ENCODE measurements at places on chromosomes 3 and 15.

GRCh38 chr3:158279609-158280008 is 169.7 kb downstream of the RSRC1 start:
- DNase-seq = no peak

- peak; percentile 4 for DNase-seq
Measured at GRCh38 chr3:147773116-147773630, 364.0 kb downstream of the ZIC1 start.

DNA sequence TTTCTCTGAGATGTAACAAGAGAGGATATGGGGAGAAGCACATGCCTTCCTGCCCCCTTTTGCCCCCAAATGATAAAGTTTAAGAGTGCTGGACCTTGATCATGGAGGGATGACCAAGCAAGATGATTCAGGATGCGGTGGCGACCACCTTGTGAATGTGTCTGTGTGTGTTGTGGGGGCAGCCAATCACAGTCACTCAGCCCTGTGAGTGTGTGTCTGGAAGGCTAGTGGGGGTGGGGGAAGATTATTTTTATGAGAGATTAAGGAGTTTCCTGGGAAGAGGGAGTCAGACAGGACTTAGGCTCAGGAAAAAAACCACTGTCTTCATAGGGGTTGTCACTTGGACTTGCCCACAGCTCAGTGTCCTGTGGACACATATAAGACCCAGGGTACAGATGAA is 57.8 kb upstream of the KY start:
- DNase-seq = no peak

DNA sequence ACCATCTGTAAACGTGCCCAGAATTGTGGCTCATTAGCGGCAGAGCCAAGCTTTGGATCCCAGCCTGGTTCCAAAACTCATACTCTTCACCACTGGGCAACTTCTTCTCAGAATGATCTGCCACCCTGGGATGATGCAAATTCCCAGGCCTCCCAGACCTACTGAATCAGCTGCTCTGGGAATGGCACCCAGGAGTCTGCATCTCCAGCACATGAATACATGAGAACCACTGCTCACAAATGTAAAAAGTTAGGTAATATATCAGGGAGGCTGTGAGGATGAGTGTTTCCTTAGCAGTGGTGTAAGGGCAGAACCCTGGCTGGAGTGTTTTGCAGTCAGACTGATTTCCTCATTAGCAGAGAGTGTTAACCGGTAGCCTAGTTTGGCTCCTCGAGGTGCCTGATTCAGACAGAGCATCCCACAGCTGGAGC is 94.2 kb downstream of the LIPC start:
- DNase-seq = no peak

DNA sequence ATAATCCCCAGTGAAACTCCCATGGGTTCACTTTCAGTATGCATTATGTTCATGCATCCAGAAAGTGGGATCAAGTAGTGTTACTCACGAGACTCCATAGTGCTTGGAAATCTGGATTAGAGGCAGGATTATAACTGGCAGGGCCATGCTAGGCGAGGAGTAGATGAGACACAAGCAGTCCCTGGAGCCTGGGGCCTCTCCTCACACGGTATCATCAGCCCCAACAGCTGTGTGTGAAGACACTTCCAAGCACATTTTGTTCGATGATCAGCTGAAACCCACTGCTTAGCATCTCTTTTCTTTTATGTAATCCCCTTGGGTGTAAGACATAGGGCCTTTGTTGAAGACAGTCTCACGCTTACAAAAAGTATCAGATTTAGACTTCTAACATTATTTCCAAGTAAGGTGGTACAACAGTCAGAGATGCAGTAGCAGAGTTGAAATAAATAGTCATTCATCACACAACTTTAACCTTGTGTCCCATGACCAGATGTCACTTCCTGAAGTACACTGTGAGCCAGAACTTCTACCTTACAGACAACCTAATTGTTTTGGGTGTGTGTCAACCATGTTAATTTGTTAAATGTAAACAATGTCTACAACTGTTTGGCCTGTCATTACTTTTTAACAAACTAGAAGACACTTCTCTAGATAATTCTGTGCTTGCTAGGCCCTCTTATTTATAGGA is 116.9 kb downstream of the GADL1 start:
- DNase-seq = no peak

DNA sequence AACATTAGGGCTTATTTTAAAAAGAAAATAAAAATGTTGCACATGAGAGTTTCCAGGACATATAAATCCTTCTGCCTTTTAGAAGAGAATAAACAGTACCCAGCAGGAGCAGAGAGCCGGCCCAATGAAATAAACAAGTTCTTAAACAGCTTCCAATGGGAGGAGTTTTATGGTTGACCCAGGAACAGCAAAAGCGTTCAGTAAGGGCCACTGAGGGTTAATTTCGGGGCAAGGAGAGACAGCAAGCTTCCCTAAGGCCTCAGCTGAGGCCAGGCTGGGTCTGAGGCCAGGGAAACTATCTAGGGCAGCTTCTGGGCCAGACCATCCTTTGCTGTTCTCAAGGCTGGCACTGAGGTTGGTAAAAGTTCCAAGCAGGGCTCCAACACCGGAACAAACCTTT is 3.4 kb downstream of the PDZRN3 start:
- DNase-seq = no peak

GRCh38 chr3:33063651-33064051 is 33.3 kb downstream of the GLB1 start:
- no peak for DNase-seq

- no peak for DNase-seq
Measured at GRCh38 chr15:67852418-67852817, 12.6 kb upstream of the RNU6-1 start.

GRCh38 chr3:53145713-53146080 is 15.3 kb upstream of the PRKCD start:
- DNase-seq = no peak

- DNase-seq = no peak
Measured at GRCh38 chr3:139988472-139989156, 53.6 kb downstream of the CLSTN2 start.
